ENCODE measurements at places on chromosomes 5 and 9.
A peak's percentile ranks its signal among the peaks of the same experiment; 100 is the strongest.

DNA sequence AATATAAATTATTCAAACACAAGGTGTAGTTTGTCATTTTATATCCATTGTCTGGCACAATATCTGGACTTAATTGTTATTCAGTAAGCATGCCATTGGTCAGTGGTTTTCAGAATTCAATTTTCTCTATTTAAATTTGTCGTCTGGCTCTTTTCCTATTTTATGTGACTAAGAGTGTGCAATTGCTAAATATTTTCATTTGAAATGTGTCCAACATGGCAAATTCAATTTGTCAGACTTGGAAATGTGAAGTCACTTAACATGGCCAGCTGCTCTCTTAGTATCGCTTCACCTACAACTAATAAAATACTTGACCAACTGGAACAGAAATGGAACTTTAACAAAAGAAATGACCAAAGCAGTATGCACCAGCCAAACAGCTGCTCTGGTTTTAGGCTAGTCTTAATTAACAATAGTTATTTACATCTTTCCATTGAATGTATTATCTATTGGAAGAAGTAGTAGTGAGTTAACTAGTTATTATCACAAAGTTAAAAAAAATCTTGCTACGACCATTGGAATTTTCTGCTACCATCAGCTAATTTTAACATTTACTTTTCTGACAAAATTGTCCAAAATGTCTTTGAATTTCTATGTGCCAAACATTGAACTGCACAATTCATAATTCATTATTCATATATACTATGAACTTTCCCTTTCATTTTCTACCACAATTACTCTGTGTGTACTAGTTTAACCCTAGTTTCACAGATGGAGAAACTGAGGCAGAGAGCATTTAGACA is 720.7 kb upstream of the FAM174A start:
- H3K4me3 ChIP-seq: no peak overlapping the region
- no peaks in the 10 kb centered on the region for H3K36me3 ChIP-seq
- DNase-seq: no peak

DNA sequence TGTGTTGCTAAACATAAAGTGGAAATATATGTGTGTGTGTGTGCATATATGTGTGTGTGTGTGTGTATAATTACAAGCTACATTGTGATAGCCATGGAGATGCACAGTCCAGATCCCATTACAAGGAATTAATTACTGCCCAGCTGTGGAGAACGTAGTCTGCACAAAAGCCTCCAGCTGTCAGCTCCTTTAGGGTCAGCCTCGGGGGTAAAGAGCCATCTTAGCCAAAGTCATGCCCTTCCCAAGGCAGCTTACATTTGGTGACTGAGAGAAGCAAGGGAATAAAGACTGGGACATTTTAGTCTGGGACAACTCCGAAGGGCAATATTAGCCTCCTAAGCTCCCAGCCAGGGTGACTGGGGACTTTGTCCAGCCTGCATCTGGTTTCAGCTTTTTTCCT is 21.9 kb upstream of the FOCAD start:
- DNase-seq: no peak
- H3K4me1 ChIP-seq: peaks cover 5% of the 10 kb centered on the region
- H3K4me3 ChIP-seq: no peak overlapping the region
- no peaks in the 10 kb centered on the region for H3K36me3 ChIP-seq

GRCh38 chr5:168683247-168683926 is 104.2 kb upstream of the PANK3 start:
- no peak for DNase-seq
- H3K4me3 ChIP-seq: no peak overlapping the region
- H3K36me3 ChIP-seq: peaks cover 5% of the 10 kb centered on the region
- H3K27me3 ChIP-seq: no peaks in the 10 kb centered on the region
- no peaks in the 10 kb centered on the region for H3K4me1 ChIP-seq
- no peak overlapping the region for H3K27ac ChIP-seq

DNA sequence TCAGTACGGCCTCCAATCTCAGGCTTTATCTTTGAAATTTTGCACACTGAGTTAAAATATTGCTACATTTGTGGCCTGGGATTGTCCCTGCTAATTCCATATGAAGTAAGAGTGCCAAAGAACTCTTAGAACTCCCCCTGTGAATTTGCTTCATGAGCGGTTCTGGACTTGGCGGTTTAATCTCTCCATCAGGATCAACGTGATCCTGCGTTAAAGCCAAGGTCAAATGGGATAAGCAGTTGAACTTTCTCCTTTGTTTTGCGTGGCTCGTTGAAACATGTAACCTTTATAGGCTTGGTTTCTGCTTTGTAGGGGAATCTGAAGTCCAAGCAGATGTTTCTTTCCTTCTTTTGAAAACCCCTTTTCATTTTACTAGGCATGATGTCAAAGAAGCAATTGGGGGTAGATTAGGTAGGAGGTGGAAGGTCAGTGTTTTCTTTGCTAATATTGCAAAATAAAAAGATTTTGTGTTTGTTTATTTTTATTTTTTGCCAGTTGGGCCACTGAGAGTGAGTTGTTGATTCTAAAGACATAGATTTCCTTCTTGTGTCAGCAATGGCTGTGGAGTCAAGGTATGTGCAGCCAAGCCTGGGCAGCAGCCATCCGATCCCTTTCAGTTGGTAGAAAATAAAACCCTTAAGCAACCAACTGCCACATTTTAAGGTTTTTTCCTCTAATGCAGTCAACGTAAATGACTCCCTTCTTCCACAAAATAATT is 390.8 kb downstream of the NNT start:
- no peak overlapping the region for H3K27ac ChIP-seq
- H3K27me3 ChIP-seq: no peaks in the 10 kb centered on the region
- DNase-seq: no peak

DNA sequence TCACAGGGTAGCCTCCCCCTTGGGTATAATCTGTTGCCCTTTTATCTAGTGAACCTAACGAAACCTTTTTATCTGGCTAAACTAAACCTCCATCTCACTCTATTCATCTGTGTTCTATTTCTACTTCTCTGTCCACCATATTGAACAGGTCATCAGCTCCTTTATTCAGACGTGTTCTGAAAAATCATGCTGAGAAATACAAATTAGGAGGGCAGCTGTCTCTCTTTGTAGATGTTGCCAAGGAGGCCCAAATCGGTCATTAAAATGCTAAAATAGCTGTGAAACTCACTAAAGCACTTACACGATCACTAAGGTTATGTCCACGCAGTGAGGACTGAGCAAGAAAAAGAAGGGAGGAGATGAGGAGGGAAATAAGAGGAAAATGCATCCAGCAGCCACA is 115.6 kb upstream of the RETREG1 start:
- H3K27me3 ChIP-seq: no peaks in the 10 kb centered on the region
- no peak overlapping the region for H3K27ac ChIP-seq
- H3K4me1 ChIP-seq: peaks cover 31% of the 10 kb centered on the region
- H3K4me3 ChIP-seq: no peak overlapping the region

DNA sequence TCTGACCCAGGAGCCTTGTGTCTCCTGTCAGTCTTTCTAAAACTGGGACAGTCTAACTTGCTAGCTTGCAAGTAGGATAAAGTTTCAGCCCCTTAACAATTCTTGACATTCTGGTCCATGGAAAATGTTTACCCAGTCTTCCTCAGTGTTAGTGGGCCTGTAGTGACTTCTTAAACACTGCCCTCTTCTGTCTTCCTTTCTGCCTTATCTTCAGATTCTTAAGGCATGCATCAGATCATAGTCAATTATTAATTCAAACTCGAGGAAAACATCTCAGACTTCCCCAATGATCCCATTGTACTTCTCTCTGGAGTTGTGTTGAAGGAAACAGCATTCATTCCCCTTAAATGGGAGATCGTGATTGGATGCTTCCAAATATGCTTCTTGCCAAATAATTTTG is 1199.8 kb downstream of the DTWD2 start:
- H3K36me3 ChIP-seq: no peaks in the 10 kb centered on the region
- peaks cover 7% of the 10 kb centered on the region for H3K4me1 ChIP-seq
- no peaks in the 10 kb centered on the region for H3K27me3 ChIP-seq
- no peak overlapping the region for H3K27ac ChIP-seq

DNA sequence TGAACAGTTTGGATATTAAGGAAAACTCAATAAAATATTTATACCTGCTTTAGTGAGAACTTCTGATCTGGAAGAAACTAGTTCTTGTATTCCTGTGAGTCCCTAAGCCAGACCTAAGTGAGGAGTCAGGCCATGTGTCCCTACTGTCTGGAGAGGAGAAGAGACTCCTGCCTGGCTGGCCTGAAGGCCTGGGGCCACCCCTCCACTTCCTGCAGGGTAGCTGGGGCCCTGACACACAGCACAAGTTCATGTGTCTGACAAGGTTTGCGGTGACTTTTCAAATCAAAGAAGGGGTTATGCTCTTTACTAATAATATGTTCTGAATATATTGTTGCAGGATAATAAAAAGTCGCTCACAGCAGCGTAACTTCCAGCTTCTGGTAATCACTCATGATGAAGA is 16.1 kb upstream of the IL13 start:
- H3K4me3 ChIP-seq: no peak overlapping the region
- no peaks in the 10 kb centered on the region for H3K27me3 ChIP-seq
- H3K27ac ChIP-seq: no peak overlapping the region
- H3K36me3 ChIP-seq: peaks cover 48% of the 10 kb centered on the region
- DNase-seq: no peak

DNA sequence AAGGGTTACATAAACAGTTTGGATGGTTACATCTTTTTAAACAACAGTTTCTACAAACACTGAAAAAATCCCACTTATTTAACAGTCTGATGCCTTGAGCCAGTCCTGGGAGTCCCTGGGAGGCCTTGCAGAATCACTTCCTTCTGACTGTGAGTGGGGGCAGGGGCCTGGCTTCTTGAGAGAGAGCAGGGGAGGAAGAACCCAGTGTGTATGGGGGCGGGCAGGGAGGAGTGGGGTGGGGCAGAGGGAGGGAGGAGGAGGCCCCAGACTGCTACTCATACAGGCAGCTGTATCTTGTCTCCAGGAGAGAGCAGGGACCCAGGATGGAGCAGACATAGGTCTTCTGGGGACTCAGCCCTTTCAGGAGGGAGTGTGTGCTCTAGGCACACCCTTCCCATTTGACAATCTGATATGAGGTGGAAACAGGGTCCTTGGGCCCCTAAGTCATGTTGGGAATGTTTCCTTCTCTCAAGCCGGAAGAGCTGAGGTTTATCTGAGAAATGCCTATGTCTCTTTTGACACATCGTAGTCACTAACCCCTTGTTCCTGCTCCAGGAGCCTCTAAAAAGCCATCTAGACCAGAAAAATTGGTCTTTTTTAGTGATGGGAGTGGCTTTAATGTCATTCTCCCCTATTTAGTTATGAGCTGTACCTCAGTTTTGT is 52.8 kb downstream of the IRF1 start:
- no peak overlapping the region for H3K4me3 ChIP-seq
- DNase-seq: no peak
- no peaks in the 10 kb centered on the region for H3K36me3 ChIP-seq
- H3K27me3 ChIP-seq: no peaks in the 10 kb centered on the region
- H3K4me1 ChIP-seq: peaks cover 24% of the 10 kb centered on the region

DNA sequence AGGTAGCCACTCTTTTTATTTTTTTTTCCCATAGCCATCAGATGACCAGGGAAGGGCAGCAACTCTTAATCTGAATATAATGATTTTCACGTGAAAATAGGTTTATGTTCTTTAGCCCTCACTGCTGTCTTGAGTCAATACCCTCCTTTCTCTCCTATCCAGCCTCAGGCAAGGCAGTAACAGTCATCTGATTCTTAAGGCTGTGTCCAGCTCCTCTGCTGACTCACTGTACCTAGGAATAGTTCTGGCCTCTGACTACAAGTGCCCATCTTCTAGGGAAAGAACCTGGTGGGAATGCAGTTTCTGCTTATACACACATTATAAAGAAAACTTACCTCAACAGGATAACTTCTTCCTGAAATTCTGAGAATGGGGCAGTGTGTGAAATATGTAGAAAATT is 30.7 kb downstream of the DHX29 start:
- H3K4me3 ChIP-seq: no peak overlapping the region
- no peak for DNase-seq
- H3K27me3 ChIP-seq: no peaks in the 10 kb centered on the region
- H3K36me3 ChIP-seq: peaks cover 37% of the 10 kb centered on the region
- no peaks in the 10 kb centered on the region for H3K4me1 ChIP-seq

DNA sequence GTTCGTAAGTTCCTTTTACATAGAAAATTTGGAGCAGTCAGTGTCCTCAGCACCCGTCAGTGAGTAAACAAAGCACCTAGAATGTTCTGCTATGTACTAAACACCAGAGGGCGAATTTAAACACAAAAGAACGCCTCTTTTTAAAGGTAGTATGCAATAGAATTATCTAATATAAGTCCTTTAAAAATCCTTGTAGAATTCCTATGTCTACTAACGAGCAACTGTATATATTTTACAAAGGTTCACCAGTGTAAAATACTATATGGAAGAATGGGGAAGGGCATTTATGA is 499 bp upstream of the TMEM232 start:
- H3K4me3 ChIP-seq: peak overlapping the region; percentile 81
- peak overlapping the region; percentile 87 for H3K27ac ChIP-seq
- H3K4me1 ChIP-seq: peaks cover 3% of the 10 kb centered on the region
- H3K36me3 ChIP-seq: peaks cover 2% of the 10 kb centered on the region

DNA sequence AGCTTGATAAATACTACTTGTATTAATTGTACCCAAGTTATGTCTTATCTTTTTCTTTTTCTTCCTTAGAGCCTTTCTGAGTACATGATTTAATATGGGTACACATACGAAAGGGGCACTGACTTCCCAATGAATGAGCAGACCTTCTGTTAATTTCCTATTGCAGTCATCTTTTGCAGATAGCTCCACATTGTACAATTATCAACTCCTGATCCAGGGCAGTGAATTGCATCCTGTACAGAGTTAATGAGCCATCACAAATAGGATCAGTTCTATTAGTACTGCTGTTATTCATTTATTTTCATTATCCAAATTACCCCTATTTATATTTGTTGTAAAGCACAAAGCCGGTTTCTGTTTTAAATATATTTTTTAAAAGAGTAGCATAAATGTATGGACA is 105.6 kb downstream of the ADAMTSL1 start:
- no peaks in the 10 kb centered on the region for H3K27me3 ChIP-seq
- no peak for DNase-seq
- H3K36me3 ChIP-seq: peaks cover 6% of the 10 kb centered on the region
- no peak overlapping the region for H3K4me3 ChIP-seq
- no peak overlapping the region for H3K27ac ChIP-seq
- H3K4me1 ChIP-seq: peaks cover 2% of the 10 kb centered on the region

DNA sequence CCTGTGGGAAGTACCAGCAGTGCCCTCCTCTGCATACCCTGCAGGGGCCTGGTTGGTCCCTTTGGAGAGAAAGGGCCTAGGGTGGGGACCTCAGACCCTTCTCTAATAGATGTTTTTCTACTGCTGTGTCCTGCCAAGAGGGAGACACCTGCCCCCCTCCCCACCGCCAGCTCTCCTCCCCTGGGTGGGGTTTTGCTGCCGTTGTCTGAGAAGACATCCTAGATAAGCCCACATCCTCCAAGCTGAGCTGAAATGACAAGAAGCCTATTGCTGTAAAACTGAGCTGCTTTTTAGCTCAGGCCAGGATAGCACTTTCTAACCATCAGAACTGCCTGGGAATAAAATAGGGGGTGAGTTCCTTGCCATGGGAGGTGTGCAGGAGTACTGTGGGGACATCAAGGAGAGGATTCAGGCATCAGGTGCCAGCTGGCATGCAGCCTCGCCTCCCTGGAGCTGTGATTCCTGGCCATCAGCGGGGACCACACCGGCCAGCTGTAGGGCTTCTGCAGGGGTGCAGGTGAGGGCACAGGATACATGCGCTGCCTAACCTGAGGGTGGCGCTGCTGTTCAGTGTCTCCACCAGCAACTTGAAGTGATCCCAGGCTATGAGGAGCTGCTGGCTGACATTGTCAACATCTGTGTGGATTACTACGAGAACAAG is 37.9 kb downstream of the CYFIP2 start:
- H3K27me3 ChIP-seq: no peaks in the 10 kb centered on the region
- H3K36me3 ChIP-seq: peaks cover 20% of the 10 kb centered on the region
- H3K4me3 ChIP-seq: no peak overlapping the region
- no peaks in the 10 kb centered on the region for H3K4me1 ChIP-seq
- DNase-seq: no peak

GRCh38 chr5:74009502-74009901 is 383.5 kb downstream of the ARHGEF28 start:
- peaks cover 10% of the 10 kb centered on the region for H3K4me1 ChIP-seq
- peaks cover 4% of the 10 kb centered on the region for H3K27me3 ChIP-seq
- H3K27ac ChIP-seq: no peak overlapping the region
- no peak for DNase-seq

All from mesothelial cell of epicardium (in vitro differentiated cells).